ENCODE measurements at places on chromosomes 3 and 15.

DNA sequence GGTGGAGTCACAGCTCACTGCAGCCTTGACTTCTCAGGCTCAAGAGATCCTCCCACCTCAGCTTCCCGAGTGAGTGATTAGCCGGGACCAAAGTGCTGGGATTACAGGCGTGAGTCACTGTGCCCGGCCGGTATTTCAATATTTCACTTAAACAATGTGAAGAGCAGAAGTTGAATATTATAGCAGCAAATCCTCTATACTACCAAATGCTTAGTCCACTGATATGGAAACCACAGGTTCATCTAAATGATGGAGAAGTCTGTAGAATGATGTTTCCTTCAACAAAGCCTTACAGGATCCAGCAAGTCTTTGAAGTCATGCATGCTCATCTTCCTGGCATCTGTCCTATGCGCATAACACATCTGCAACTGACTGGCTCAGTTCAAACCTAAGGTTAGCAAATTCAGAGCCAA is 20.3 kb upstream of the UACA start:
- peak; percentile 89 for DNase-seq

DNA sequence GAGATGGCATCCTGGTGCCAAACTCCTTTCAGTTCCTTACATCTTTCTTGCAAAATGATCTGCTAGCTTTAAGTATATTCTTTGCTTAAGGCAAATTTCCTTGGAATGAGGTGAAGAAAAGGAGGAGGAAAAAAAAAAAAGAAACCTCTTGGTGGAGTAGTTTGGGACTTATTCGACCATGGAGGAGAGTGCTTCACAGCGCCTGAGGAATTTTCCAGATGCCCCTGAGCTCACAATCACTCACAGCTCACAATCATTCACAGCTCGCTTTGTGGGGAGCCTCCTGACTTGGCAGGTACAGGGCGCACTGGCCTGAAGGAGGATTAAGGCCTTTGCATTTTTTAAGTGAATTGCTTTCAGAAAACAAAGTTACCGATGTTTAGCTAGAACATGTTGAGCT is 53.9 kb downstream of the BOC start:
- DNase-seq = no peak

DNA sequence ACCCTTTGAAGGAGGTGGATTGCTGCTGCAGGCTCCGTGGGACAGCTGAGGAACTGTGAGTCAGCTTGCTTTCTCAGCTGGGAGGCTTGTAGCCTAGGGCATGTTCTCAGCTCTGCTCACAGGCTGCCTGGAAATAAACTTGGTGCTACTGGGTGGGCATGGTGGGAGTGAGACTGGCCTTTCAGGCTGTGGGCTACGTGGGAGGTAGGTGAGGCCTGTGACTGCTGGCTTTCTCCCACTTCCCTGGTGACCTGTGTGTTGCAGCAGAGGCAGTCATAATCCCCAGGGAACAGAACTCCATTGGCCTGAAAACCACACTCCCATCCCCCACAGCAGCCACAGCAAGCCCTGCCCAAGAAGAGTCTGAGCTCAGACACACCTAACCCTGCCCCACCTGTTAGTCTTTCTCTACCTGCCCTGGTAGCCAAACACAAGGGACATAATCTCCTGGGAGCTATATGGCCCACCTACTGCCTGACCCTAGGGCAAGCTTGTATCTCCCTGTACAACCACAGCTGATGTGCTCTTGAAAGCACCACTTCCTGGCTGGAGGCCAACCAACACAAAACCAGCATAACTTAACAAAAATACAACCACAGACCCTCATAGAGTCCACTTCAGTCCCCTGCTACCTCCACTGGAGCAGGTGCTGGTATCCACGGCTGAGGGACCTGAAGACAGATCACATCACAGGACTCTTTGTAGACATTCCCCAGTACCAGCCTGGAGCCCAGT is 236.5 kb downstream of the SQOR start:
- DNase-seq = no peak

GRCh38 chr15:99117111-99117510 is 12.2 kb downstream of the SYNM start:
- DNase-seq = no peak

DNA sequence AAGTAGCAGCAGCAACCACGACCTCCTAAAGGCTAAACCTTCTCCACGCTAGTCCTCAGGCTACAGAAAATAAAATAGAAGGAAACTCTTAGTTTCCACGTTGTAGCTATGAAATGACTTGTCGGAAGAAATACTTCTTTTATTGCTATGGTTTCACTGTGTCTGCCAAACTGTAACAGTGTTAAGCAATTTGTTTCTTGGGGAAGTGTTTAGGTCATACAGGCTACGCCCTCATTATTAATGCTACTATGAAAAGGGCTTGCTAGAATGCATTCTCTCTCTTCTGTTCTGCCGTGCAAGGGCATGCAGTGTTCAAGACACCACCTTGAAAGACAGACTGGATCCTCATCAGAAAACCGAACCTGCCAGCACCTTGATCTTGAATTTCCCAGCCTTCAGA is 462.7 kb downstream of the PLOD2 start:
- DNase-seq = peak; percentile 47

GRCh38 chr15:88220443-88221335 is 35.9 kb downstream of the NTRK3 start:
- DNase-seq = no peak

- DNase-seq = no peak
These were observed 11.0 kb downstream of the SHOX2 start for GRCh38 chr3:158095111-158095813.

DNA sequence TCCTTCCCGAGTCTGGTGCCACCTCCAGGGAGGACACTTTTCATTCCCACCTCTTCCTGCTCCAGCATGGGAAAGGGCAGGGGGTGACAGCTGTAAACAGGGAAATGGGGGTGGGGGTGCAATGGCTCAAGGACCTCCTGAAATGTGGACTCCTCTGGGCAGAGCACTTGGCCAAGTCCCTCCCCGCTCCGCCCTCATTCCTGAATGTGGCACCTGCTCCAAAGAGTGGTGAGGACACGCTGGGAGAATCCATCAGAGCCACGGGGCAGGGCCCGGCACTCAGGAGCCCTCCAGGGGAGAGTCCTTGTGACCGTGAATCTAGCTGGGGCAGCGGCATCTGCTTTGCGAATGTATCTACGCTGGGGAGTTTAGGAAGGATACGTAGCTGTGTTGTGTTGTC is 11.1 kb upstream of the LINGO1 start:
- no peak for DNase-seq

- peak; percentile 80 for DNase-seq
These were observed 9.5 kb downstream of the TTBK2 start for GRCh38 chr15:42911058-42911592.

GRCh38 chr3:85255949-85256348 is 297.2 kb downstream of the CADM2 start:
- no peak for DNase-seq

DNA sequence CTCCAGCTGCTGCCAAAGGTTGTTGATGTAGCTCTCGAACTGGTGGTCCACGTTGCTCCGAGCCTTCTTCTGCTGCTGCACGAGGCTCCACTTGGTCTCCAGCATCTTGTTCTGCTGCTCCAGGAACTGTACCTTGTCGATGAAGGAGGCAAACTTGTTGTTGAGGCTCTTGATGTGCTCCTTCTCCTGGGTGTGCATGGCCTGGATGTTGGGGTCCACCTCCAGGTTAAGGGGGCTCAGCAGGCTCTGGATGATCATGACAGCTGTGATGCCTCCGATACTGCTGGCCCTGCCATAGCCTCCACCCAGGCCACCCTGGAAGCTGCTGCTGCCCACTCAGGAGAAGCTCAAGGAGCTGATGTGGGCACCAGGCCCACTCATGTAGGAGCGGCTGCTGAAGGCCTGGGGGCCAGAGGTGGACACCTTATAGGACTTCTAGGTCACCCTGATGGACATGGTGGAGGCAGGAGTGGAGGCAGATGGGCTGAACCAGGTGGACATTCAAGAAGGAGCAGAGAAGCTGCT is 14.9 kb upstream of the PSTPIP1 start:
- DNase-seq = no peak

DNA sequence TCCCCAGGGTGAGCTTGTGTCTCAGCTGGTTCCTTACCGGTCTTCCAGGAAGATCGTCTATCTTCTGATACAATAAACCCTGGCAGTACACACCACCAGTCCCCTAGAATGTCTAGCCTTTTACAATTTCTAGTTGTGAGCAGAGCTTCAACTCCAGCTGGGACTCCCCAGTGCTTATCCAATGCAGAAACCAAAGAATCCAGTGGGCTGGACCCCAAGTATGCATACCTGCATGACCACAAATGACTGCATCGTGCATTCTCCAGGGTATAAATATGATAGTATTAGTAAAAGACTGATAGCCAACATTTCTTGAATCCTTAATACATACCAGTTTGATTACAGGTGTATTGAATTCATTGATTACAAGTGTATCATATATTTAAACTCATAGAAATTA is 176.0 kb downstream of the SATB1 start:
- DNase-seq = no peak

GRCh38 chr3:157479464-157480243 is 23.6 kb downstream of the VEPH1 start:
- no peak for DNase-seq

GRCh38 chr15:62739507-62739906 is 303.0 kb upstream of the TPM1 start:
- DNase-seq = peak; percentile 86

DNA sequence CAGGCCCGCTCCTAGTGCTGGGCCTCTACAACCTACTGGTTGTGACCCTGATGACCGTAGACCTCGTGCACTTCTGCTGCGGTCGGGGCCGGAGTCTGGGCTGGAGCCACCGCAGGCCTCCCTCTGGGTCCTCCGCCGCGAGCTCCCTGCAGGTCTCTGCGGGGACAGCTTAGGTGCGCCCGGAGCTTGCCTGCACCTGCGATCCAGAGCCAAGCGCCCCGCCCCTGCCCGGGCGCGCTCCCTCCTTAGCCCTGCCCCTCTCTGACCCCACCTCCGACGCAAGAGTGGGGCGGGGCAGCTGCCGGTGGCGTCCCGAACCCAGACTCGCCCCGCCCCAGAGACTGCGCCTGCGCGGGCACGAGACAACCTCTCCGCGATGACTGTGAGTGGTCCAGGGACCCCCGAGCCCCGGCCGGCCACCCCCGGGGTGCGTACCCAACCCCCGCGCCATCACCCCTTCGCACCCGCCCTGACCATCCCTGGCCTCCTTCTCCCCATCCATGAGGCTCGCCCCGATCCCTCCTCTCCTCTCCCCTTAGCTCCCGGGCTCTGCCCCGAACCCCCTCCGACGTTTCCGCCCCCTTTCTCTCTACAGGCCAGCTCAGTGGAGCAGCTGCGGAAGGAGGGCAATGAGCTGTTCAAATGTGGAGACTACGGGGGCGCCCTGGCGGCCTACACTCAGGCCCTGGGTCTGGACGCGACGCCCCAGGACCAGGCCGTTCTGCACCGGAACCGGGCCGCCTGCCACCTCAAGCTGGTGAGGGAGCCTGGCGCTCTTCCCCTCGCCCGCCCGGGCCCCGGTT is at the start of gene UNC45A:
TSS of gene UNC45A (plus strand) at position 337 of the 803 bp plus-strand sequence. CDS start at position 377, 40 bp downstream.
- DNase-seq = peak; percentile 73

GRCh38 chr3:186425788-186426730 is 64.0 kb upstream of the DGKG start:
- peak; percentile 78 for DNase-seq

GRCh38 chr3:65177960-65178376 is 490.2 kb upstream of the ADAMTS9 start:
- peak; percentile 40 for DNase-seq

- peak; percentile 92 for DNase-seq
These were observed 138.9 kb downstream of the GREM1 start for GRCh38 chr15:32856753-32857152.

GRCh38 chr15:86573476-86573875 is 493.8 kb downstream of the AGBL1 start:
- DNase-seq = no peak

GRCh38 chr3:141386611-141387111 is 18.4 kb downstream of the ZBTB38 start:
- DNase-seq = peak; percentile 46
